Retina (tissue), 1 donor: ENCODE measurements at places on chromosomes 6 and 20.

- no peak for DNase-seq
These were observed 132.5 kb downstream of the FAXC start for GRCh38 chr6:99216959-99217358.

- DNase-seq, result no peak
These were observed 83.7 kb downstream of the ELOVL5 start for GRCh38 chr6:53264915-53265607.

- DNase-seq, result no peak
These were observed 21.3 kb downstream of the PRKN start for GRCh38 chr6:162706232-162706631.

DNA sequence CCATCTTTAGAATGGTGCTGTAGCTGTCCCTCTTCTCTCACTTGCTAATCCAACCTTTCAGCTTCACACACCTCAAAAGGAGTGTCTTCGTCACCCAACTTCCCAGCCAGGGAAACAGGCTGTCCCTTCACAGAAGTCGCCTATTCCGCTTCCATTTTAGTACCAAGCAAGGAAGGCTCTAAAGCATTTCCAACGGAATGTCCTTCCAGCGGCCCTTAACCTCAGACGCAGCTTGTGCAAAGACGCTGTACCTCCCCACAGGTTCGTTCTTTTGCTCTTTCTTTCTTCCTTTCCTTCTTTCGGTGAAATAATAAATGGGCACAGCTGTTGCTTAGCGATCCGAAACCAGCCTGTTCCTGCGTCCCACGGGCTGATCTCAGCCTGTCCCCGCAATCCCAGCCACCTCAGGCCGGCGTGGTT is 1.5 kb downstream of the PTPRT start:
- no peak for DNase-seq

DNA sequence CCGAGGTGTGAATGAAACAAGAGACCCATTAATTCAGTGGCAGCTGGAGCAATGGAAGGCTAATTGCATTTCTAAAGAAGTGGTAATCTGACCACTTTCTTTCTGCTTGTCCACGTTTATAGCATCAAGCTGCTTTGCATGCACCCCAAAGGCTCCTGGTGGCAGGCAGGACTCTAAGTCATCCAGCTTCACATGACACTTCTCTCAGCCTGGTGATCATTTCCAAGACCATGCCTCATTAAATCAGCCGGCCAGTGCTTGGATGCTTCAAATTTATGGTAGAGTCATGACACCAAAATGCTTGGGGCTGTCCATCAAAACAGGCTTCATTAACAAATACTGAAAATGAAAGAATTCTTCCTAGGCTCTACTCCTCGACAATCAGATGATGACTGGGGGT is 614.9 kb downstream of the DOK5 start:
- no peak for DNase-seq

GRCh38 chr6:144307880-144308279 is 22.7 kb downstream of the UTRN start:
- DNase-seq, result no peak

- no peak for DNase-seq
These were observed 37.0 kb upstream of the MCUR1 start for GRCh38 chr6:13851330-13851729.

GRCh38 chr6:37516920-37517405 is 17.3 kb upstream of the CCDC167 start:
- no peak for DNase-seq

- DNase-seq, result no peak
These were observed 4.3 kb upstream of the COX4I2 start for GRCh38 chr20:31633339-31633914.

GRCh38 chr20:41573955-41574354 is 44.2 kb downstream of the CHD6 start:
- DNase-seq, result no peak

- DNase-seq, result no peak
These were observed 31.0 kb downstream of the STAU1 start for GRCh38 chr20:49157146-49157545.

DNA sequence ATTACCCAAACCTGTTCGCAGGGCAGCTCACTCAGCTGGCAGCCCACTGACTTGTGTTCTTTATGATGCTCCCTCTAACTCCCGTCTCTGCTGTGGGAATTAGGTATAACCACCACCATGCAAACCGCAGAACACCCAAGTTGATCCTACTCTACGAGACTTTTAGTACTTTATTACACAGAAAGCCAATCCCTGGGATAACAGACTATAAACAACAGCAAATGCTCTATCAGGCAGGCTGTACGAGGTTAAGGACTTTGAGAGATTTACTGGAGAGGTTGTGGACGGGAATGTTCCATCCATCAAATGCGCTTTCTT is 241.1 kb downstream of the FOXC1 start:
- no peak for DNase-seq

- DNase-seq, result no peak
These were observed 673.6 kb downstream of the CD109 start for GRCh38 chr6:74369556-74369993.

DNA sequence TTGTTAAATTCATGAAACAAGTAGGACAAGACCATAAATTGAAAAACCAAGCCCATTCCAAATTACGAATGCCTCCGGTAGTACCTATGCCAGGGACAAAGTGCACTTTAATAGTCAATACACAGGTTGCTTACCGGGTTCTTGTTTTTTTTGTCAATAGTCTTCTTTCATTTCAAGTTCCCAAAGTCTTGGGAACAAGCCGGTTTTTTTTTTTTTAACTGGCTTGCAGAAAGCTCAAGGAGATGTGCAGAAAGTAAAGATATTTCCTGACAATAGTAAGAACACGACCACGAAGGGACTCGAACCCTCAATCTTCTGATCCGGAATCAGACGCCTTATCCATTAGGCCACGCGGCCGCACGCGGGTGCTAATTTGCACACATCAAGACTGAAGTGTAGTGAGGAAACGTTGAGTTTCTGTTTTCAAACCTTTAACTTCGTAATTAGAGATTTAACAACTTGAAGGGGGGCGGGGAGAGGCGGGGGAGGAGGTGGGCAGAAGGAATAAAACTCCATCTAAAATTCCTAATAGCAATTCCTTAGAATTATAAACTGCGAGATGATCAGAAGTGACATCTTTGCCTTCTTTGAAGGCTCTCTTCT is 181.0 kb downstream of the TRIM27 start:
- no peak for DNase-seq

DNA sequence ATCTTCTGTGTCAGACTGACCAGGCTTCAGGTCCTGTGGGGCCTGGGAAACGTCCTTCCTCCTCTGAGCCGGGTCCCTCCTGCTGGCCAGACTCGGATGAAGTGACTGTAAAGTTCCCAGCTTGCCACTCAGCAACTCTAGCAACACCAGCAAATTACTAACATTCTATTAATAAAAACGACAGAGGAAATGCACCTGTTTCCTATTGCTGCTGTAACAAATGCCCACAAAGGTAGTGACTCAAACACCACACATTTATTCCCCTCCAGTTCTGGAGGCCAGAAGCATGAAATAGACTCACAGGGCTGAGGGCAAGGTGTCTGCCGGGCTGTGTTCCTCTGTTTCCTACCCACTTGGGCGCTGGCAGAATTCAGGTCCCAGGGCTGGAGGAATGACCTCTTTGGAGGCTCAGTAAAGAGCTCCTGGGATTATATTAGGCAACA is 48.8 kb downstream of the CTCFL start:
- DNase-seq, result no peak

GRCh38 chr6:131063028-131063763 is at the start of gene EPB41L2:
EPB41L2 (minus strand) TSS chr6:131063245; CDS start chr6:130956485, 106,760 bp downstream.
- peak; percentile 85 for DNase-seq
